ENCODE measurements at places on chromosomes 11 and 22.

DNA sequence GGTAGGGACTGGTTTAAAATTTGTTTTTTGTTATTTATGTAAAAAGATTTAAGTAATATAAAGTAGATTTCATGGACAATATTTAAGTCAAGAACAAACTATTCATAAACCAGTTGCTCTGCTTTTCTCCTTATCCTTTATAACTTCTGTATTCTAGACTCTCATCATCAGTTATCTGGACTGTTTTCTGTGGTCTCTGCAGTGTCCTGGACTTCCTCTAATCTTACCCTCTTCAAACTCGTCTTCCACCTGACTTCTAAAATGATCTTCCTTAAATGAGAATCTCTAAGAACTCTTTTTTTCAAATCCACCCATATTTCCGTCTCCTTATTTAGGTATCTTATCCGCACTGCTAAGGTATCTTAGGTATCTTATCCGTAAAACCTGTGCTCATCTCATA is 8.1 kb downstream of the RRM1 start:
- DNase-seq, result no peak

GRCh38 chr11:85889676-85890579 is 34.7 kb downstream of the CCDC83 start:
- peak; percentile 85 for DNase-seq

GRCh38 chr22:49136816-49137180 is 690.9 kb downstream of the BRD1 start:
- DNase-seq, result no peak

- DNase-seq, result peak; percentile 46
These were observed 7.6 kb downstream of the SLC29A2 start for GRCh38 chr11:66363805-66364535.

DNA sequence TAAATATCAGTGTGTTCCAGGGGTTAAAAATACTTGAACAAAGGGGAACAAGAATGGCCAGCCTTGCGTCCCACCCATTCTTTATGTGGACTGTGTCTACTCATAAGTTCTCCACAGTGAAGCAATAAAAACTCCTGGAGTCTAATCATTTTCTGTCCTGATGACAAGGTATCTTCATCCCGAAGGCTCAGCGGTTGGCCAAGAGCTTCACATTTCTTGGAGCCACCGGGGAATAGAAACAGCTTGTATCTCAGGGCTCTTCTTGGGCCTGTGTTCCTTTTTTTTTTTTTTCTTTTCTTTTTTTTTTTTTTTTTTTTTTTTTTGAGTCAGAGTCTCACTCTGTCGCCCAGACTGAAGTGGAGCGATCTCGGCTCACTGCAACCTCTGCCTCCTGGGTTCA is 36.8 kb upstream of the ADORA2A start:
- no peak for DNase-seq

- DNase-seq, result no peak
These were observed 3.2 kb upstream of the CACNA1I start for GRCh38 chr22:39567135-39567946.

All from Daoy (cell line).